Hindlimb muscle (tissue), 1 donor: ENCODE measurements at places on chromosomes 5 and 9.

DNA sequence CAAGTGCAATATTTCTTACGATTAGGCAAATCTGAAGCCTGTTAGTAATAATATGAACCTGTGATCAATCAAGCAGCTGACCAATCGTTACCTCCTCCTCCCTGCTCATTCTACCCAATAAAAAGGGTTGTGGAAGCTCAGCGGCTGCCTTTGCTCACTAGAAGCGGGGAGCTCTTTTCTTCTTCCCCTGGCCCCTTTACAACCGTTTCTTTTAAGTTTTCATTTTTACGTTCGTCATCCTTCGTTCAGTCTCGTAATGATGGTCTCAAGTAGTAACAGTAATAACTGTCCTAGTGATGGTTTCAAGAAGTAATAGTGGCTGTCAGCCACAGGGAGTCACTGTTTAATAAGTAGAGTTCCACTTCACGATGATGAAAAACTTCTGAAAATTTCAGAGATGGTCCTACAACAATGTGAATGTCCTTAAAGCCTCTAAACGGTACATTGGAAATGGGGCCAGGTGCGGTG, 6.2 kb downstream of the UGT3A2 start:
- no peak for DNase-seq

DNA sequence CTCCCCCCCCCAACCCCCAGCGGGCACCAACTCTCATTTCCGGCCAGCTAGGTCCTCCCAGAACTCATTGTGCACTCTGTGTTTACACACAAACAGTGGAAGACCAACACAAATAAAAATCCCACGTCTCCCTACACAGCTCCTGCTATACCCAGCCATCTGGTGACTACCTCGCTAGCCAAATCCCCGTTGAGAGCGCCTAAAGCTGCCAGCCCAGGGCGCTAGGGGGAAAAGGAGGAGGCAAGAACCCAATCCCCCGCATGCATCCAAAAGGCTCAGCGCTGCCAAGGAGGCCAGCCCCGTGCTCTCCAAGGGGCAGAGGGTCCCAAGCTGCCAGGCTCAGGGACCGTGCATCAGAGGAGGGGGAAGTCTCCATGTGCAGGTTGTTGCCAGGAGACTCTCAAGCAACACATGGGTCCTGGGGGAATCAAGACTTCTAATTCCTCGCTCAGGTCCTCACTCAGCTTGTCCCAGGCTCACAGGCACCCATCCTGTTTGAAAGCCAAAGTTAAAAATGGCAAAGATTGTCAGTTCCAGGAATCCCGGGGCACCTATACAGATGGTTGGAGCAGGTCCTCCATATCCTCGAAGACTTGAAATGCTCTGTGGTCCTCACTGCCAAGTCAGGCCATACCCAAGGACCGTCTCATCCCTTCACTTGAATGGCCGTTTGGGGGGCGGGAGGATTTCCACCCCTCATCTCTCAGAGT, 2.7 kb downstream of the ASTN2 start:
- DNase-seq: no peak

GRCh38 chr5:149063896-149064478, 1.1 kb upstream of the SH3TC2 start:
- DNase-seq: no peak

DNA sequence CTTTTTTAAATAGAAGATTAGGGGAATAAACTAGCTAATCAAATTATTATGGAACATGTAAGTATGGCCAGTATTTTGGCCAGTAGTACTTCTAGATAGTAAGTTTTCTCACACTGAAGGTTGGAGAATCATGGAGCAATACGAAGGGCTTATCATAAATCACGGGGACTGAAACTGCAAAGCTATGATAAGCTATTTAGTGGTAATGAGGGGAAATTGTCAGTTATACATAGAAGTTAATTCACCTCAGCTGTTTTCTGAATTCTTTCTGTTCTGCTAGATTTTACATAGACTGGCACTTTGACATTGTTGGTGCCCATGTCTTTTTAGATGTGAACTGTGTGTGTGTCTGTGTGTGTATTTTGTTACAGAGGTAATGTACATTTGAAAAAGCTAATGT, 34.5 kb upstream of the FAM151B start:
- DNase-seq: no peak
